ENCODE measurements at places on chromosomes 2 and 18.

DNA sequence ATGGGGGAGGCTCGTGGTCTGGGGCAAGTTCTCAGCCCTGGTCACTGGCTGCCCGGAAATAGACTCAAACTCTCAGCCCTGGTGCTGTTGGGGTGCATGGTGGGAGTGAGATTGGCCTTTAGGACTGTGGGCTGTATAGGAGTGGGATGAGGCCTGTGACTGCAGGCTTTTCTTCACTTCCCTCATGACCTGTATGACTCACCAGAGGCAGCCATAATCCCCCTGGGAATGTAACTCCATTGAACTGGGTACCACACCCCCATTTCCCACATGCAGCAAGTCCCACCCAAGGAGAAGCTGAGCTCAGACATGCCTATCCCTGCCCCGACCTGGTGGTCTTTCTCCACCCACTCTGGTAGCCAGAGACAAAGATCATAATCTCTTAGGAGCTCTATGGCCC, 177.7 kb upstream of the OSR1 start:
- DNase-seq: no peak

- DNase-seq: no peak
Observed at GRCh38 chr2:238129166-238130010, 9.1 kb upstream of the KLHL30 start.

- no peak for DNase-seq
Observed at GRCh38 chr2:19031642-19032041, 326.8 kb downstream of the OSR1 start.

DNA sequence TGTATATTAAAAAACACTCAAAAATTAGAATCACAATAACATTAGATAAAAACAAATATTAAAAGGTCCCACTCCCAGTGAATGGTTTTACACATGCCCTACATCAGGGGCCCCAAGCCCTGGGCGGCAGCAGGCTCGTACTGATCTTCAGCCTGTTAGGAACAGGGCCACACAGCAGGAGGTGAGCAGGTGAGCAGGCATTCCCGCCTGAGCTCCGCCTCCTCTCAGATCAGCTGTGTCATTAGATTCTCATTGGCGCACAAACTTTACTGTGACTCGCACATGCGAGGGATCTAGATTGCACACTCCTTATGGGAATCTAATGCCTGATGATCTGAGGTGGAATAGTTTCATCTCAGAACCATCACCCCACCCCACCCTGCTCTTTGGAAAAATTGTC, 74.2 kb downstream of the MBD2 start:
- no peak for DNase-seq

- DNase-seq: no peak
Observed at GRCh38 chr18:37604032-37604431, 38.4 kb upstream of the CELF4 start.

- DNase-seq: no peak
Observed at GRCh38 chr2:46824611-46825010, 91.0 kb downstream of the MCFD2 start.

DNA sequence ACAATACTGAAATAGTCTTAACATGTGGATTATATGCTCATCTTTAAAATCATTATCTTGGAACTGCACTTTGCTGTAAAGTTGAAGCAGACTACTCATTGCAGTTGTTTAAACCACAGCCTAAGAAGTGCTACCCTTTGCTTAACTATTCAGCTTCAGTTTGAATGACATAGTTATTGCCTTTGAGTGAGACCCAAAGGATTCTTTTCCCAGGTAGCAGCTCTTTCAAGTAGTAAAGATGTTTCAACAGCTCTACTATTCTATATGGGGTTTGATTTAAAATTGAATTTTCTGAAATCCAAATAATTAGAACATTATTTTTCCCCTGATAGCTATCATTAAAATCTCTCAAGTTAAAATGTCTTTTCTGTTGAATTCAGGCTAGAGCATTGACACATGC, 1.1 kb downstream of the SCG2 start:
- DNase-seq: no peak

GRCh38 chr2:151902829-151903228, 74.6 kb upstream of the ARL5A start:
- DNase-seq: no peak

- DNase-seq: no peak
Observed at GRCh38 chr18:13286456-13287125, 68.0 kb downstream of the LDLRAD4 start.

DNA sequence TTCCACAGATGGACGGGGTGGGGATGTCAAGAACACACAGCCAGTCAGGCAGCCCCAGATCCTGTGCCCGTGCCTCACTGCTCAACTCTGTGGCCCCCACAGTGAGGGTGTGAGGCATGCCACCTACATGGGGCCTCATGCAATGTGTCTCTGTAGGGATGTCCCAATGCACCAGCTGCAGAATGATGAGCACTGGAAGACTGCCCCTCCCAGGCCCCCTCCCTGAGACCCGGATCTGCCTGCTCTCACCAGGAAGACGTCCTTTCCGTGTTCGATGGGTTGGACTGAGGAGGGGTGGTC, 124.2 kb downstream of the TWIST2 start:
- no peak for DNase-seq

- DNase-seq: no peak
Observed at GRCh38 chr2:201969241-201969937, 64.3 kb upstream of the FZD7 start.

- no peak for DNase-seq
Observed at GRCh38 chr2:55228226-55228563, 3.9 kb downstream of the CLHC1 start.

- no peak for DNase-seq
Observed at GRCh38 chr2:241822264-241822623, 13.3 kb downstream of the NEU4 start.

DNA sequence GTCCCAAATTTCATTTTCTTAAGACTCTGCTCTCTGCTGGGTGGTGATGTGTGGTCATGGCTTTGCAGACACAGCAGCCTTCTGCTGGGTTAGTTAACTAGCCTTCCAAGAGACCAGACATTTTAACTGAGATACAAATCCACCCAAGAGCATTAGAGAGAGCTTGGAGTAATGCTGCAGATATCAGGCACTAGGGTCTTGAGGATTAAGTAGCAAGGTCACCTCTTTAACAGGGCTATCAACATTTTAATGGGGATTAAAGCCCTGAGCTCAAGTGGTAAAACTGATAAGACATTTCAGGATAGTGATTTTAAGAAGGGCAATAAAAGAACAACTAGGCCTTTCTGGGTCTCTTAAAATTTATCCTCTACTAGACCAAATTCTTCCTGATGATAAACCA, 461.2 kb downstream of the MEIS1 start:
- no peak for DNase-seq

DNA sequence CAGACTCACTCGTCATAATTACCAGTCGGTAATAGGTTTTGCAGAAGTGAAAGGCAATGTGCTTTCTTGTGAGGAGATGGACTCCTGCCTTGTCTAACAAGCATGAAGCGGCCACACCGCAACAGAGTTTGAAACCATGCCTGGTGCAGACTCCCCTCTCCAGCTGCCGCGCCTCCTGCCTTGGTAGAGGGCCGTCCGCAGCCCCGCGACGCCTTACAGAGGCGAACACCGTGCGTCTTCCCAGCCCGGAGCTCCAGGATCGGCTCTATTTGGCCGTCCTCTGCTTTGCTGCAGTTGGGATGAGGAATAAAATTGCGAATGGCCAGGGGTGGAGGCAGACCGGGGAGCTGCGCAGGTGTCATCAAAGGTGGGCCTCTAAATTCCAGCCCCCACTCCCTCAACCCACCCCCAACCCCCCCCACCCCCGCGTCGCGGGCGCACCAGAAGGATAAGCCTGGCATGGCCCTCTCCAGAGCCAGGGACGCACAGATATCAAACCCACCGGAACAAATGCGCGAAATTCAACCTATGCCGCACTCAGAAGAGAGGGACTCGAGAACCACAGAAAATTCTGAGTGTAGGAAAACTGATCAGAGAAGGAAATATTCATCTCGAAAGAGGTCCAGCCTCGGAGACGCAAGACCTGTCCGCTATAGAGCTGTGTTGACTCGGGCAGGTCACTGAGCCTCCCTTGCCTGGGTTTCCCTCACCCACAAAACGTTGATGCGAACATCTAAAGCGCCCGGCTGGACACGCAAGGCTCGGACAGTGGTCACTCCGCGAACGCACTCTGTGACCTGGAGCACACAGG, 1.1 kb downstream of the TRABD2A start:
- no peak for DNase-seq

DNA sequence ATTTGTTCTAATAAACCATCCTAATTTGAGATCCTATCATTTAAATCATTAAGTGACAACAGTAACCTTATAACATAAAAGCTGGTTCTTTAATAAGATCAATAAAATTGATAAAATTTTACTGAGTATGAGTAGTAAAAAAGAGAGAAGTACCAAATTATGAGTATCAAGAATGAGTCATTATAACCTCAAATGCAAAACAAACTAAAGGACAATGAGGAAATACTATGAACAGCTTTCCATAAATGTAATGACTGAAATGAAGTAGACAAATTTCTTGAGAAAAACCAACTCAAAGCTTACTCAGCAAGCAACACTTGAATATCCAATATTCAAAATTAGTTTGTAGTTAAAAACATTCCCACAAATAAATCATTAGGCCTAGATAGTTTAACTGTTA, 433.0 kb downstream of the ZEB2 start:
- no peak for DNase-seq

DNA sequence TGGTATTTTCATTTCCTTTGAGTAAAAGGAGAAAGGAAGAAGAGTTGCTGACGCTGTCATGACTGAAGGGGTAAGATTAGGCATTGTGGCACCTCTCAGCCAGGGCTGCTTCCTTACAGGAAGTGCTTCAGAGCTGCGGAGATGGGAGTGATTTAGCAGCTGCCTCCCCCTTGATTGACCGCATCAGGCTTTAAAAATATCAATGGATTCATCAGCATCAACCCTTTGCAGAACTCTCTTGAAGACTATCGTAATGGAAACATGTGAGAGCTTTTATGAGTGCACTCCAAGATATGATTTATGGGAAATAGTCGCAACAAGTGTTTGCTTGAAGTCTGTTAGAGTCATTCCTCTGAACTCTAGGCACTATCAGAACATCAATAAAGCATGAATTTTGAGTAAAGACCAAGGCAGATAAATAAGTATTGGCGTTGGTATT, 141.1 kb downstream of the CSRNP3 start:
- DNase-seq: no peak

DNA sequence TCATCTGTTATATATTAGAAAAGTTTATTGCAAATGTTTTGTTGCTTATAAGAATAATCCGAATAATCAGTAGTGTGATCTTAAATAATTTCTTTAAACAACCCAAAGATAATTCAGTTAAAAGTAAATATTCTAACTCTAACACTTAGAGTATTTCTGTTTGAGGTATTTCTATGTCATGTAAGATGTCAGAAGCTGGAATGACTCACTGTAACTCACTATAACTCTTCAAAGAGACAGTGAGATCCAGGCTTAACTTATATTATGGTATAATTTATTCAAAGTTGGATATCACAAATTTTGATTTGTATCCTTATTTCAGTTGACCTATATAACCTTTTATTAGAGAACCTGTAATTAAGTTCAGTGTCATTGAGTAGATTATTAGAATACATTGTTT, 6.9 kb downstream of the MBD5 start:
- DNase-seq: no peak
